Left kidney (tissue), 8 donors: ENCODE measurements at places on chromosomes 3 and 15.

DNA sequence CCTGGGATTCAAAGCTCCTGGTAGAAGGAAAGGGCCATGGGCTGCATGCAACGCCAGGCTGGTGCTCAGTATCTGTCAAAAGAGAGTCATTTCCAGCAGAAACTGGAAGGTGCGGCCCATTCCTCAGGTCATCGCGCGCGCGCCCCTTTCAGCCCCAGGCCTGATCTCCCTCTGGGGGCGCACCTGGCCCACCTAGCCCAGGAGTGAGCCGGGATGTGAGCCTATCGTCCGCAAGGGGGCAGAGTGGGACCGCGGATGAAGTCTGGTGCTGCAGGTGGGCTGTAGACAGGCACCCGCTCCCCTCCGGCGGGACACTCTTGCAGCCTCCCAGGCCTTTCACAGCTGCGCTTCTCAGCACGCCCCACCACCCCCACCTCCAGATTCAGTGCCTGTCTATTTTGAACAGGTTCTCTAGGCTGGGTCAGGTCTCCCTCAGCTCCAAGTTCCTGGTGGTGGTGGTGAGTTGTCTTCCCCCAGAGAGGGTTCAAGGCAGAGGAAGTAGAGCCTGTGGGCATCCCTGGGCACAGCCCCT is 5.8 kb upstream of the RPL29 start:
- DNase-seq, result peak; percentile 83

- peak; percentile 22 for DNase-seq
Observed at GRCh38 chr3:172749230-172749965, 1.1 kb upstream of the ECT2 start.

- no peak for DNase-seq
Observed at GRCh38 chr3:160746976-160747375, 9.1 kb upstream of the PPM1L start.

- no peak for DNase-seq
Observed at GRCh38 chr3:160781402-160781801, 25.4 kb downstream of the PPM1L start.
